KBM-7 (cell line): ENCODE measurements at places on chromosomes 7 and 10.
A peak's percentile ranks its signal among the peaks of the same experiment; 100 is the strongest.

GRCh38 chr10:21501731-21502347 lies 23.6 kb downstream of the SKIDA1 start:
- no peak for DNase-seq

DNA sequence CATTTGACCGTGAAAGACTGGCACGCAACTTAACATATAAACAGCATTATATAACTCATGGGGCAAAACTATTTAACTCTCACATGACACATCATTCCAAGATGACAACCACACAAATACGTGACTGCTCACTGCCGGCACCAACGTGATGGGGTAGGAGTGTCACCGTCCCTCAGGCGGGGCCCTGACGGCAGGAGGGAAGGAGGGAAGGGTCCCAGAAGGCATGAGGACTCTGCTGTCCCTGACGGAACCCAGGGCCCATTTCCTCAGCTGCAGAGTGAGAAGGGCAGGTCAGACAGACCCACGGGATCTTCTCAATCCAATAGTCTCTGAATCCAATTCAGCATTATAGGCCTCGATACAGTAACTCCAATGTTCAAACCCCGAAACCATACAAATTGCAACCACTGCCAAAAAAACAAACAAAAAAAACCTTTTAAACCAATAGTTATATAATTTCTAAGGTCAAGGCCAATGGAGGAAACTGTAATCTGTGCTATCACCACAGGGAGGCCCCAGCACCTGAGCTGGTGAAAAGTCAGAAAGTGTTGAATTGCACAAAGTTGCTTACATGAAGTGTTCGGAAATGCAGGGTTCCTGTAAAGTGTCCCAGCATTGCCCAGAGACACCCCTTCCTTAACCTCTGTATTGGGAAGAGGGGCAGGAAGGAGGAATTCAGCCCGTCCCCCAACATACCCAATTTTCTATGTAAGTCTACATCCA lies 137.4 kb downstream of the TNS3 start:
- DNase-seq, result peak; percentile 35

GRCh38 chr7:89695241-89695640 lies 459.0 kb upstream of the STEAP1 start:
- no peak for DNase-seq

DNA sequence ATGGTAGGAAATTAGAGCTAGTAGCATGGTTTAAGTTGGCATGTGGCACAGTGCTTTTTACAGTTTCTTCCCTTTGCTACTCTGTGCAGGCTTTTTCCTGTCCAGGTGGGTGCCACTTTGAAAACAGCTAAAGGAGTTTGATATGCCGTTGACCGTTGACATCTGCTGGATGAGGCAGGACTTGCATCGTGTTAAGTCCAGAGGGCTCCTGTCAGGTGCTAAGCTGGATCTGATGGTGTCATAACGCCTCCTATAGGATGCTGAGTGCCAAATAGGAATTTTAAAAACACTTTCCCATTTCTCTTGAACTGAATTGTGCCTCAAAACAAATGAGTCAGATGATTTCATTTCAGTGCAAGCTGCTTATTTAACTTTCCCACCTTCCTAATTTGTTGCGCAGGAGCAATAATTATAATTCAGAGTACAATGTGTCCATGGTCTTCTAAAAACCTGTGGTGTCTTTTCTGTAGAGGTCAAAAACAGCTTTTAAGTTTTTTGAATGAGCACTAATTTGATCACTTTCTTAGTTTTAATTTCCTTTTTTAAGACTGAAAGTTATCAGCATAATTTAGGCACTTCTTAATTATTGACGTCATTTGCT lies 178.3 kb downstream of the CDCA7L start:
- peak; percentile 49 for DNase-seq

DNA sequence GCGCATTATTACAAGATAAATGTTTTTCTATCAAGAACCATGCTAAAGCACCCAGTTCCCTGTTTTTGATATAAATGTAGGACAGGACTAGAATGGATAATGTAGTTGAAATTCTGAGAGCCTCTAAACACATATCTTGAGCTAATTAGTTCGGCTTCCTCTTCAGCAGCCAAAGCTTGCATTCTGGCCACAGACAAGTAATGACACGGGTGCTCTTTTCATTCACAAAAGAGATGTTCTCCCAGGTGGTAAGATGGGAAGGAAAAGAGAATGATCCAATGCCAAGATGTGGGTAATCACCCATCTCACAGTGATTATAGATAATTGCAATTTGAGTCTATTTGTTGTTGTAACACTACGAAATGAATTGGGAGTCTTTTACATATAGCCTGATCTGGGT lies 246.5 kb downstream of the KIAA1217 start:
- no peak for DNase-seq
